ENCODE measurements at places on chromosomes 6 and 20.

DNA sequence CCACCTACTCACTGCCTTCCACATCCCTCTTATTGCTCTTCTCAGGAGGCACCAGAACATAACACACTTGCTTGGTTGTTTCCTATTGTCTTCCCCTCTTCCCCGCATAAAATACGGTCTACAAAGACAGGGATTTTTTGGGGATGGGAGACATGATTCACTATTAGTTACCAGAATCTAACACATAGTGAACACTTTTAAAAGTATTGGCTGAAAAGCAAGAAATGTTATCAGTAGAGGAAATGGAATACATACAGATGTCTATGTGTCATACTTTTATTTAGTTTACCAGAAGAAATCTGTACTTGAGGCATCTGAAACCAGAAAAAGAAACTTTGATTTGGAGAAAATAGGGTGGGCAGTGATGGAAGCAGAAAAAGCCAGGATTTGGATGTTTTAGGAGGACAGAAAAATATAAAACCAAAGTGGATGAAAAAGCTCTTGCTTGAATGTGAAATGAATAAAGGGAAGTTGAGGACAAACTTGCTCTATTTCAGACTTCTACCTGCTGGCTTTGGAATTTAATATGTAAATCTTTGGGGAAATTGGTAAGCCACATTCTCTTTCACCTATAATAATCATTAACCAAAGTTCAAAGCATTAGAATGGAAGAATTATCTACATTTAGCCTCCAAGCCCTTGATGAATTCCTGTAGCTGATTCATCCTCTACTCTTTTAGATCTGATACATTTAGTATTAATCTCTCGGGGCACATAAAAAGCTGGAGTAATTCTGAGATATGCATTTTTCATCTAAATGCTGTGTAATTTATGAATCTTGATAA lies 82.6 kb downstream of the DOK5 start:
- DNase-seq, result no peak

GRCh38 chr20:50151034-50151743 lies 2.3 kb downstream of the PEDS1 start:
- DNase-seq, result no peak

GRCh38 chr20:45845452-45845851 lies 11.7 kb downstream of the ACOT8 start:
- DNase-seq, result no peak

- no peak for DNase-seq
Observed at GRCh38 chr6:21791056-21791455, 197.5 kb downstream of the SOX4 start.

GRCh38 chr6:14641423-14642135 lies 524.0 kb downstream of the CD83 start:
- DNase-seq, result no peak

GRCh38 chr6:136254851-136255466 lies 4.8 kb upstream of the MTFR2 start:
- DNase-seq, result peak; percentile 12

GRCh38 chr6:170018936-170019817 lies 267.8 kb downstream of the ERMARD start:
- no peak for DNase-seq

- DNase-seq, result peak; percentile 69
Observed at GRCh38 chr6:87078983-87079616, 15.8 kb downstream of the CGA start.

DNA sequence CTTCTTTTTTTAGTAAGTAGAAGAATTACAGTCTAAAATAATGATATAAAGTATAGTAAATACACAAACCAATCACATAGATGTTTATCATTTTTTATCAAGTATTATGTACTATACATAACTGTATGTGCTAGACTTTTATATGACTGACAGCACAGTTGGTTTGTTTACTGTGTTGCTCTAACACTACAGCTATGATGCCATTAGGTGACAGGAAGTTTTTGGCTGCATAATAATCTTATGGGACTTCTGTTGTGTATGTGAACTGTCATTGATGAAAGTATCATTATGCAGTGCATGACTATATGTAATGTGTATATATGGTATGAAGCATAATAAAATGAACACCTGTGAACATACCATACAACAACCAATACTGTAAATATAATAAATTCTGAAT lies 104.0 kb downstream of the ZFAND3 start:
- no peak for DNase-seq

Data from activated CD4-positive, alpha-beta T cell treated with anti-CD3 and anti-CD28 coated beads, Interleukin-10, Interleukin-2, amounts not matched to agents 100 ng/mL and 50 ng/mL, durations not matched to agents 16 hours and 8 hours (primary cell).